Upper lobe of left lung (tissue), 6 donors: ENCODE measurements at places on chromosomes 2 and 18.

GRCh38 chr18:25990473-25990872, 99.9 kb downstream of the SS18 start:
- no peak overlapping the region for H3K27ac ChIP-seq
- no peaks in the 10 kb centered on the region for H3K27me3 ChIP-seq
- no peaks in the 10 kb centered on the region for H3K36me3 ChIP-seq
- no peak for DNase-seq
- no peak overlapping the region for H3K4me3 ChIP-seq

- DNase-seq = no peak
These were observed 1.6 kb downstream of the KANSL1L start for GRCh38 chr2:210169516-210170195.

DNA sequence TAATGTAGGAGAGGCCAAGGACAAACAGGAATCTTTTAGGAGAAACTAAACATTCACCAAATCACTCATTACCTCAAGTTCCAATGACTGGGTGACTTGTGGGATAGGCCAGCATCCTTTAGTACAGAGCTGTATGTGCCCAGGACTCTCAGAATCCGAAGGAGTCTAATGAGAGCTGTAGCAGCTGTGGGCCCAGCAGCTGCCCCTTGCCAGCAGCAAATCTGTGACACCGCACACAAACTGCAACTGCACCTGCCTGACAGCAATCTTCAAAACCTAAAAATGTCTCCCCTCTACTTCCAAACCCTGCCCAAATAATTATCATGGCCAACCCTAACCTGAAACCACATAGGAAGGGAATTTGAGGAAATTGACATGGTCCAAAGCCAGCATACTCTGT, 44.5 kb upstream of the ACVR2A start:
- no peak overlapping the region for H3K27ac ChIP-seq
- H3K4me3 ChIP-seq = no peak overlapping the region
- no peaks in the 10 kb centered on the region for H3K36me3 ChIP-seq
- H3K4me1 ChIP-seq = peaks cover 5% of the 10 kb centered on the region
- H3K27me3 ChIP-seq = no peaks in the 10 kb centered on the region

DNA sequence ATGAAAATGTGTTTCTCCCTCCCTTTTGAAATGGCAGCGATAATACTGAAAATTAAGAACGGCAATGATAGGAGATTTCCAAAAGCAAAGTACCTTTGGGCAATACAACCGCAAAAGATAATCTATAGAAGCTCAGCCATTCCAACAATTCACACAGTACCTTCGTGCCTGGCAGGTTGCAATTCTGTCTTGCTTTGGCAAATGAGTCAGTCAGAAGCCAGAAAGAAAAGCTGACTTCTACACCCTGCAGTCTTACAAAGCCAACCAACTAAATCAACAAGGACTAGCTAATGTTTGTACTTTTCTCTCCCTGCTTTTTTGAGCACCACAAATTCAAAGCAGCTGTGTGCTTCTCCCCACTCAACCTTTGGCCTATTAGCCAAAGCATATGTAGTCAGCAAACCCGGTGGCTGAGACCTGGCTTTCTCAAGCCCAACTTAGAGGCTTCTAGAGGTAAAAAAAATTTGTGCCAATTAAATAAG, 25.7 kb upstream of the ID2 start:
- no peaks in the 10 kb centered on the region for H3K4me1 ChIP-seq
- H3K27ac ChIP-seq = no peak overlapping the region
- H3K4me3 ChIP-seq = no peak overlapping the region
- H3K36me3 ChIP-seq = no peaks in the 10 kb centered on the region

DNA sequence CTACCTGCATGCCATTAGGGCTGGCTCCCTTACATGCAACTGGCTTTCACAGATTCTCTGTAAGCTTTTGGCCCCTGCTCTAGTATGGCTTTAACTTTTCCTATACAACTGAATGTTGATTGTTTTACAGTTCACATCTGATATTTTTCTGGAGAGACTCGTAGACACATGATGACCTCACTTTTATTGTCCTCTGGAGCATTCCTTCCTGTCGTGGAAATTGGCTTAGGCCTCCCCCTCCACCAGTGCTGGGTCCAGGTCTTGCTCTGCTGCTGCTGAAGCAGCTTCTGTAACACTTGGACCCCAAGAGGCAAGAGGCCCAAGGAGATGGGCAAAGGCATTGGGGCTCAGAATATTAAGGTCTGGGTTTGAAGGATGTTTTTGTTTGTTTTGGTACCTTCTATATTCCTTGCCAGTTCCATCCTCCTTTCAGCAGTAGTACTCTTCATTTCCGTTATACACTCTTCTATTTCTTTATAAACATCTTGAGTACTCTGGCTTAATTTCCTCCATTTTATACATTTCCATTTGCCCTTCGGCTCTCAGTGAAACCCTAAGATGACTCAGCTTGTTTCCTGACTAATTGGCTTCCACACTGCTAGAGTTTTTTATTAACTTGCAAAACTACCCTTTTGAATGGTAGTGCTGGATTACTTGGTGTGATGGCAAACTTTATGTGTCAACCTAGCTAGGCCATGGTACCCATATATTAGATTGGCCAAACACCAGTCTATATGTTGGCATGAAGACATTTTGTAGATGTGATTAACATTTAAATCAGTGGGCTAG, 219.8 kb downstream of the CDCA7 start:
- no peaks in the 10 kb centered on the region for H3K36me3 ChIP-seq
- no peak for DNase-seq
- peaks cover 11% of the 10 kb centered on the region for H3K4me1 ChIP-seq
- H3K27me3 ChIP-seq = no peaks in the 10 kb centered on the region
- H3K27ac ChIP-seq = no peak overlapping the region

GRCh38 chr2:105896765-105897163, 152.1 kb downstream of the NCK2 start:
- H3K4me3 ChIP-seq = no peak overlapping the region
- no peak overlapping the region for H3K27ac ChIP-seq
- peaks cover 19% of the 10 kb centered on the region for H3K36me3 ChIP-seq
- H3K27me3 ChIP-seq = no peaks in the 10 kb centered on the region
- H3K4me1 ChIP-seq = no peaks in the 10 kb centered on the region

DNA sequence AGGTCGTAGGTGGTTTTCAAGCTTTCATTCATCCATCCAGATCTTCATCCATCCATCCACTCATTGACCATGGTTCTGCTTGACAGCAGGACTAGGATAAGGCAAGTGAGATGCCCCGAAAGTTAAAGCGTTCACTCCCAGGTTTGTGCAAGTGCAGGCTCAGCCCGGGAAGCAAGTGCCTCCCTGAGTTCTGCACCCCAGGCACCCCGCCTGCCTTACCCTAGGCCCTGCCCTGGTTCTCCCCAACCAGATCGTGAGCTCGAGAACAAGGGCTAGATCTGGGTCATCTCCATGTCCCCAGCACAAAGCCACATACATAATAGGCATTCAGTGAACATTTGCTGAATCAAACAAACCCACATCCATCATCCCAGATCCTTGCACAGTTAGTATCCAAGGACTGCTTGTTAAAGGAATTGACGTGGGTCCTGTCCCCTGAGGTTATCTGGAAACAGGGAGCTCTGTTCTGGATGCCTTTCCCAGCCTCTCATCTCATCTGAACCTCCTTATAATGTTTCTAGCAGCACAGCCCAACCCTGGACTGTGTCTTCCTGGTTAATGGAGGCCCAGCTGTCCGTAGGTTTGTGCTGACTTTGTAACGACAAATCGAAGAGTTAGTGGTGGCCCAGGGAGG, 116.1 kb upstream of the GPC1 start:
- H3K27ac ChIP-seq = no peak overlapping the region
- no peak overlapping the region for H3K4me3 ChIP-seq
- H3K27me3 ChIP-seq = no peaks in the 10 kb centered on the region
- H3K4me1 ChIP-seq = no peaks in the 10 kb centered on the region
- no peak for DNase-seq

GRCh38 chr18:76098674-76099411, 396.2 kb downstream of the ZNF516 start:
- no peak overlapping the region for H3K4me3 ChIP-seq
- H3K36me3 ChIP-seq = no peaks in the 10 kb centered on the region
- no peak for DNase-seq

DNA sequence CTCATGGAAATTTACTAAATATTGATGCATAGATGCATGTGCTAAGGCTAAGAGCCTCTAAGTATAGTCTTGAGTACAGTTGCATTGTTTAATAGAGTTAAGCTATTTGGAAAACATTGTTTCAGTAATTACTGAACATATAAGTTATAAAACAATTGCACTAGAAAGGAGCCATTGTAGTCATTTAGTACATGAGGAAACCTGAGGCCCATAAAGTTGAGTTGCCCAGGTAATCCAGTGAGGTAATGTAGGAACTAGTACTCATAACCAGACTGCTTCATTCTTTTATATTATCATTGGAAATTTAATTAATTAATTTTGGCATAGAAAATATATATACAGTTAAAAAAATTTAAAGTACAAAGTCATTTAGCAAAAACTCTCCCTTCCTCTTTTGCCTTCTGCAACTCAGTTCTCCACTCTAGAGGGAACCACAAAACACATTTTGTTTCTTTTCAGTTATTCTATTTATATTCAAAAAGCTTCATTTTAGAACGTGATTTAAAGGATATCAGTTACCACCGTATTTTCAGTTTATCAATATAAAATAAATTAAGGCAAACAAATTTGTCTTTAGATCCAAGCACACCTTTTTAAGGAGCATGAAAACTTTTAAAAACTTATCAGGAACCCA, 27.8 kb upstream of the TBR1 start:
- no peak for DNase-seq
- H3K27ac ChIP-seq = no peak overlapping the region
- H3K27me3 ChIP-seq = no peaks in the 10 kb centered on the region
- no peak overlapping the region for H3K4me3 ChIP-seq
- no peaks in the 10 kb centered on the region for H3K4me1 ChIP-seq

DNA sequence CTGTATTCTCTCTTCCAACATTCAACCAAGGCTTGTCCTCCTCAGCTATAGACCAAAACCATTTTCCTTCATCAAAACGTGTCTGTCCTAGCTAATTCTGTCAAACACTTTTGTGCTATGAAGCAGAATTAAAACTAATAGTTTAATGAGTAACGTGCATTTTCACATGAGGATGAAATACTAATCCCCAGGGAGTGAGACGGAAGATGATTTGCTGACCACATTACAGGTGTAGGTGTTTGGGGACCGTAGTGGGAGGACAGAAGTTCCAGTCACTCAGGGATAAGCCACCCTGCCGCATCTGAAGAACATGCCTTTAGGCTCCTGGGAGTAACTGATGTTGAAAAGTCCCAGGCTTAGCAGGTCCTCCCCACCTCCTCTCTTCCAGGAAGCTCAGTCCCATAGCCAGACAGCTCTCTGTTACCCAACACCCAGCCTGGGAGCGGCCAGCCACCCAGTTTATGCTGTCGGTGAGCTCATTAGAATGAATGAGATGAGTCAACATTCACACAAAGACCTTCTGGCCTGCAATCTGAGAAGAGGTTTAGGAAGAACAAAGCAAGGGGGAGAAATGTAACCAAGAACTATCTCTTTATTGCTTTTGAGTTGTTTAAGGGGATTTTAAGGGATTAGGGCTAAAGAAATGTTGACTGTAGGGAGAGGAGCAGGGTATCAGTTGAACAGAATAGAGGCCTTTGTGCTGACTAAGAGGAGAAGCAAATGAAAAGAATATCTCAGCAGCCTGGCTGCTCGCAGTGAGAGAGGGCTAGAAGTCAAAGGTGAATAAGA, 122.5 kb downstream of the FOXI3 start:
- H3K4me1 ChIP-seq = no peaks in the 10 kb centered on the region
- no peak for DNase-seq
- H3K27ac ChIP-seq = no peak overlapping the region
- H3K27me3 ChIP-seq = no peaks in the 10 kb centered on the region

DNA sequence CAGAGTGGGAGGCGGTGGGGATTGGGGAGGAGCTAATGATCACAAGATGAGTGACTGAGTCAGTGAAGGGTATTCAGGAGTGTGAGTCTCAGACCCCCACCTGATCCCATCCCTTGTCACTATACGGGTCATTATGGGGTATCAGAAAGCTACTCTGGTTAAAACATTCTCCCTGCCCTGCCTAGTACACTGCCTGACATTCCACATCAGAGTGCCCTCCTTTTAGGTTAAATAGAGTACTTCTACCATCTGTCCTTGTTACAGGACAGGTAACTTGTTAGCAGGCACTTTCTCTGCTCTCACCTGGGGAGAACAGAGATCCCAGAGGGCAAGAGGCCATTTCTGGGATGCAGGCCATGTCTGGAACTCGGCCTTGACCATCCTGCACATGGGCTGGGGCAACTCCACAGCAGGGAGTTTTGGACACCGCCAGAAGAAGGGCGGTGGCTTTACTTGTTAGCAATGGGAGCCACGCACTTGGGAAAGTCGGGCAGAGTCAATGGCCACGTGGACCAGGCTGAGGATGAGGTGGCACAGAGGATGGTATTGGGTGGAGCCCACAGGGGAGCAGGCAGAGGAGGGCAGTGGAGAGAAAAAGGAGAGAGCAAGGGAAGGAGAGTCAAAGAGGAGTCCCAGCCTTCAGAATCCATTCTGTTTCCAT, 98.5 kb downstream of the CELF4 start:
- DNase-seq = no peak
- no peak overlapping the region for H3K27ac ChIP-seq
- H3K36me3 ChIP-seq = no peaks in the 10 kb centered on the region
- no peak overlapping the region for H3K4me3 ChIP-seq
- no peaks in the 10 kb centered on the region for H3K4me1 ChIP-seq

DNA sequence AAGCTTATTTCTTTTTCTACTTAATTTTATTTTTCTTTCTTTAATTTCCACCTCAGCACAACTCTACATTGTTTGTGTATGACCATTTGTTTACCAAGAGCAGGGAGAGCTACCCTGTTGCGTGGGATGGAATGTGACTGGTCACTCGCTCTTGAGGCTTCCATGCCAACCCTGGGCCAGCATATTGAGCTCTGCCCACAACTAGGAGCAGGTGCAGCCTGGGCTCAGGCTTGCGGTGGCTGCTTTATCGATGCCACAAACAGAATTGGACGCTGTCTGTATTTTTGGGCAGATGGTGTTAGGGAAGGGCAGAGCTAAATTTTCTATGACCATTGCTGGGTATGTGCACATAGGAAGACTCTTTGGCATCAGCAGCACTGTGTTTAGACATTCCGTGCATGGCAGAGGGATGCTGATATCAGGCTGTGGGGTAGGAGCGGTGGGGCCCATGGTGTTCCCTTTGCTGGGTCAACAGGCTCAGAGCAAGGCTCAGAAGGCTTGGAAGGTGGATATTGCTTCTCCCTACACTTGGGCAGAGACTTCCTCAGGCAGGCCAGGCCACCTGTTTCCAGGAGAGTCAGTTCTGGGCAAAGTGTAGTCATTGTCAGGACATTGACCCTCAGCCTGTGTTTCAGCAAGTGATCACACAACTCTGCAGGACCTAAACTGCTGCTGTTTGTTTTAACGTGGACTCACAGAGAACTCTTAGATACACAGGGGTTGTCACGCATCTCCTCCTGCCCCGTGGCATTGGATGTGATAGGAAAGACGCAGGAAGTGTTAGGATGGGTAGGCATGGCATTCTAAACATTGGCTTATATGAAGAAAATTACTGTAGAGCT, 40.2 kb downstream of the TMEM182 start:
- DNase-seq = no peak
- no peak overlapping the region for H3K27ac ChIP-seq
- H3K36me3 ChIP-seq = no peaks in the 10 kb centered on the region
- H3K4me3 ChIP-seq = no peak overlapping the region

DNA sequence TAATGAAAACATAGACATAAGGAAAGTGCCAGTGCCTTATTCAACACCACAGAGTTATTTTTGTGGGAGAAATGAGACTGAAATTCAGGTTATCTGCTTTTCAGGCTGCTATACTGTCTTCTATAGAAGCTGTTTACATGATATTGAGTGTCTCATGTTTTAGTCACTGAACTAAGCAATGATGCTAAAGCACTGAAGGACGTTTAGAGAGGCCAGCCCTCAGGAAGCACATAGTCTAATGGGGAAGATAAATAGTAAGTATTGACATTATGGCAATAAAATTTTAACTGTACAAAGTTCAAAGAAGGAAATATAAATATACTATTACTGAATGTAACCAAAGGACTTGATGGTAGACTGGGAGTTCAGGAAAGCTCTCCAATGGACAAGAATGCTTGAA, 186.4 kb upstream of the ZC3H15 start:
- H3K36me3 ChIP-seq = no peaks in the 10 kb centered on the region
- H3K27ac ChIP-seq = no peak overlapping the region
- no peak for DNase-seq
- H3K27me3 ChIP-seq = no peaks in the 10 kb centered on the region
